ENCODE measurements at places on chromosomes 4 and X. TPM values are rescaled to one million over a fixed set of nuclear protein-coding genes. Genes with fewer than 3 reads are reported as not detected.

Gene TMEM271
- 0.32 TPM for total RNA-seq

Gene DNAAF6
- total RNA-seq: not detected

Gene LDB2
- total RNA-seq: 9.6 TPM

Gene XAGE2
- total RNA-seq: not detected

Gene TMEM154
- total RNA-seq: 0.44 TPM

Gene ATP5ME
- 278 TPM for total RNA-seq

Gene CXCL8
- not detected for total RNA-seq

DNA sequence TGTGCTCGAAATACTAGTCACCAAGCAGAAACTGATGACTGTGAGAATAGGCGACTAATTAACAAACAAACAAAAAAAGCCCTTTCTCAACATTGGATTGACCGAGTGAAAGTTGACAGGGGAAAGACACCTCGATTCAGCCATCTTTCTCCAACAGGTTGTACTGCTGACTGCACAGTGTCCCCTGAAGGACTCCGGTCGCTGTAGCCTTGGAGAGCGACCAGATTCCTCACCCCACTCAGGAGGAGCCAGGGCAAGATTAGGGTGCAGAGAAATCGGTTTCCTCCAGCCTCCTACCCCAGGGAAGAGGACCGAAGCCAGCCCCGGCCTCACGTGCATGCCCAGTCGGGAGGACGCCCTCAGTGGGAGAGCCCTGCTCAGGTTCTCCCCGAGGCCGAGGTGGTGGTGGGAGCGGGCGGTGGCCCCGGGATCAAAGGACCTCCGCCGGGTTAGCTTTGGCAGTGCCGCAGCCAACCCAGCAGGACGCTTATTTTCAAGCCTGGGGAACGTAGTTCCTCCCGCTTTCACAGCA lies 1.1 kb upstream of the RAP1GDS1 start:
- DNase-seq: peak; percentile 35

DNA sequence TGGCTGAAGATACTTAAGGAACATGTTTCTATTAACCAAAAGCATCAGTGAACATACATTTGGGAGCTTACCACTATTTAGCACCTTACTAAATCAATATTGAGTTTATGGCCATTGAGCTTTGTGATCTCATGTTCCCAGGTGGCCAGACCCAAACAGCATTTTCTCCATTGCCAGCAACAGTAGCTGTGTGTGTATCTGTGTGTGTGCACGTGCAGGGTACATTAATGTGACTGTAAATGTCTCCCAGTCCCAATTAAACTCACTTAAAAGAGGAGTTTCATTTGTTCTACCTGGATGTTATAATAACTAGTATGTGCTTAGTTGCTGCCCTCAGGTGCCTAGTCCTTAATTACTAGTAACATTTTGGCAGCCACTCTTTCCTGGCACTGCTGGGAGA lies 282.4 kb downstream of the NR3C2 start:
- DNase-seq: no peak

- DNase-seq: no peak
Measured at GRCh38 chr4:110848787-110849186, 225.9 kb upstream of the PITX2 start.

DNA sequence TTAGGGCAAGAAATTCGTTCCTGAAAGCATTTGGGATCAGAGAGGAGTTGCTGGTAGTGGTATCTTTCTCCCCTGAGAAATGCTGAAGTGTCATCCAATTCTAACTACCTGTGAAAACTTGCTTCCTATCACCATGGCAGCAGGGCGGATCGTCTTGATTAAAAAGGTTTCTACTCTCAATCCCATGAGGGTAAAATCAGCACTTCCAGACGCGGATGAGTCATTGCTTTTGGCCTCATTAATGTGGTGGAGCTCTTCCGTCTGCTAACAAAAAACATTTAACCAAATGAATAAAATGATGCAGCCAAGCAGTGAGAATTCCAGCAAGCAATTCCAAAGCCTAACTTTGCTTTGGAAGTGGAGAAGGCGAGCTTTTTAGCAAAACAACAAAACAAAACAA lies 325.6 kb downstream of the CAMK2D start:
- DNase-seq: no peak

DNA sequence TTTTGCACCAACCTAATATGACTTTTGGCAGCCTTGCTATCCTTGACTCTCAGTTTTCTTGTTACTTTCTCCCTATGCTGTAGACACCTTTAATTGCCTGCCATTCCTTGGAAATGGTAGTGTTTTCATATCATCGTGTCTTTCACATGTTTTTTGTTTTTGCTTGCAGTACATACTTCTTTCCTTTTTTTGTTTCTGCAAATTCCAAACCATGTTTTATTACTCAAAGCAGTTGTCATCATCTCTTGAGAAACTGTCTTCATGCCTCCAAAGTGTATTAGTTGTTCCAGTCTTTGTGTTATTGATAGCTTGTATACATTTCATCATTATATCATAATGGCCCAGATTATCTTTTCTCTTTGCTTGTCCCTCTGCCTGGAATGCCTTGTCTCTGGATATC lies 57.1 kb downstream of the PDLIM5 start:
- no peak for DNase-seq

All from neural crest cell (in vitro differentiated cells).